Thyroid gland (tissue), 4 donors: ENCODE measurements at places on chromosomes 3 and 15. TPM values are rescaled to one million over a fixed set of nuclear protein-coding genes. Genes with fewer than 3 reads are reported as not detected.

Gene FETUB
- total RNA-seq = not detected

Gene OR4M2
- total RNA-seq = not detected

Gene CPLX3
- total RNA-seq = not detected

Gene GCSAM
- 0.40 TPM for total RNA-seq

Gene RHCG
- total RNA-seq = not detected

DNA sequence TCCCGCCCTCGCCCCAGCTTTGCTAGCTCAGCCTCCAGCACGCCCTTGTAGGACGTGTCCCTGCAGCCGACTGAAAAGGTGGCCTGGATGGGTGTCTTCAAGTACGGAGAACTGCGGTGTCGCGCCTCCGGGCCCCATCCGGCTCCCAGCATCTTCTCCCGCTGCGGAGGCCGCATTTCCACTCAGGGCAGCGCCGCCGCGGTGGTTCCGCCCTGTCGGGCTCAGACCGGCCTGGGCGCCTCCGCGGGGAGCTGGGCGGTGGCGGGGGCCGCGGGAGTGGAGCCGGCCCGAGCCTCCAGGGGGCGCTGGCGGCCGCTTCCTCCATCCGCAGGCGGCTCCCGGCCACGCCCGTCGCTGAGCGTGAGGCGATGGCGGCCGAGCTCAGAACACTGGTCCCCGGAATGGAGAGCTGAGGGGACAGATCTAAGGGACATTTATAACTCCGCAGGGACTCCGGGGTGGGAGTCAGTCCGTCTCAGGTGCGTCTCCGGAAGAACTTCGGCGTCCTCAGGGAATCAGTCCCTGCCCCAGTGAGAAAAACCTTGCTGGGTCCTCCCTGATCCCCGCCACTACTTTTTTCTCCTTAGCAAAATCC, 13.6 kb upstream of the SMCO1 start:
- no peak overlapping the region for H3K27ac ChIP-seq
- H3K4me3 ChIP-seq = no peak overlapping the region
- H3K36me3 ChIP-seq = no peaks in the 10 kb centered on the region
- H3K27me3 ChIP-seq = no peaks in the 10 kb centered on the region
- DNase-seq = peak; percentile 52

DNA sequence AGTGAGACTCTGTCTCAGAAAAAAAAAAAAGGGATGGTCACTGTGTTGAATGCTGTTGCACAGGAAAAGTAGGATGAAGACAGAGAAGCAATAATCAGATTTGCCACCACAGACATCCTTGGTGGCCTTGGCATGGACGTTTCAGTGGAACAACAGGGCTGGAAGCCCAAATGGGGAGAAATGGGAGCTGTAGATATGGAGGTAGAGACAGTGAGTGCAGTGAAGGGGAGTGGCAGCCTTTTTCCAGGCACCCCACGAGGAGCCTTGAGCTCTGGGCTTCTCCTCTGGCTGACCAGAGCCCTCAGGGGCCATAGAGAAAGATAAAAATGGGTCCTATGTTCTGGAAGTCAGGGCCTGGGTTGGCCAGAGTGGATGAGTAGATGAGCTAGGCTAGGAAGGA, 12.3 kb upstream of the DOCK3 start:
- peaks cover 17% of the 10 kb centered on the region for H3K4me1 ChIP-seq
- H3K4me3 ChIP-seq = no peak overlapping the region
- H3K27ac ChIP-seq = peak overlapping the region; percentile 66
- no peaks in the 10 kb centered on the region for H3K36me3 ChIP-seq
- DNase-seq = no peak

DNA sequence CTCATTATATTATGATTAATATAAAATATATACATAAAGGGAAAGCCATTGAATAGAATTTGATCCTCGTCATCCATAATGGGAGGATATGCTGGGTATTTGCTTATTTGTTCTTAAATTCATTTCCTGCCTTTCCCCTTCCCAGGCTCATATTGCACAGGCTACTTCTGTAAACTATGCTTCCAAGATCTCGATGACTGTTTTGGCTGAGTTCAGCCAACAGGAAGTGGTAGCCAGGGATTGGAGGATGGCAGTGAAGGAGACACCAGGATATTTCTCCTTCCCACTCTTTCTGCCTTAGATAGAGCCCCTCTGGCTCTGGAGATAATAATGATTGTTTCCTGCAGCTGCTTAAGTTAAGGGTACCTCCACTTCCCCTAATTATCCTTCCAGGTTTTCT, 44.3 kb upstream of the DYNC1LI1 start:
- no peaks in the 10 kb centered on the region for H3K27me3 ChIP-seq
- no peak overlapping the region for H3K4me3 ChIP-seq
- H3K27ac ChIP-seq = no peak overlapping the region
- no peaks in the 10 kb centered on the region for H3K4me1 ChIP-seq
- H3K36me3 ChIP-seq = no peaks in the 10 kb centered on the region

DNA sequence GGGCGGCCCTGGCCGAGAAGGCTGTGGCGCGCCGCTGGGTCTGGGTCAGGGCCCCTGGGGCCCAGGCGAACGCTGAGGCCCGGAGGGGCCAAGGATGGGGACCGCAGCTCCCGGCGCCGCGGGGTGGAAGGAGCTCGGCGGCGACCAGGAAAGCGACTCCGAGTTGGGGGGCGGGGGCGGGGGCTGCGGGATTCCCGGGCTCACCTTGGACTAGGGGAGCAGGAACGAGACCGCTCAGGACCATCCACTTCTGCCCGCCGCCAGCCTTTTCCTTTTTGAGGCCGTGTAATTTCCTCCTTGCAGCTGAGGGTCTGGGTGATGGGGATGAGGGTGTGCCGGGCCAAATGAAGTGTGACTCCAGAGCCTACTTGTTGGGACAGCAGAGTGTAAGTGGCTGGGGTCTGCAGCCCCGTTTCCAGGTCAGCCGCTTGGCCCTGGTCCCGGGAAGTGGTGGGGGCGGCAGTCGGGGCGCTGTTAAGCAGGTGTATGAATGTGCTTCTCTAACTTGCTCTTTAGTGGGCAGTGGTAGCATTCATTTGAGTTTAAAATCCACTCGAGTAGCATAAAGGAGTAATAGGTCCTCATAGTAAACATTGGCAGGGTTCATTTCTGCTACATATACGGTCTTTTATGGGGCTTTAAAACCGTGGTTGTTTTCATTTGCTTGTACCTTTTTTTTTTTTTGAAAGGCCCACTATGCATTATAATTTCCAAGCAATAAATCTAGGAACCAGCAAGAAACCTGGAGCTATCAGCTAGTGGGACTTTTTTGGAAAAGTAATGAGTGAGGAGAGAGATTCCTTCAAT, 717 bp downstream of the PXK start:
- DNase-seq = peak; percentile 73
- H3K27me3 ChIP-seq = no peaks in the 10 kb centered on the region
- peaks cover 42% of the 10 kb centered on the region for H3K4me1 ChIP-seq
- peak overlapping the region; percentile 61 for H3K4me3 ChIP-seq

DNA sequence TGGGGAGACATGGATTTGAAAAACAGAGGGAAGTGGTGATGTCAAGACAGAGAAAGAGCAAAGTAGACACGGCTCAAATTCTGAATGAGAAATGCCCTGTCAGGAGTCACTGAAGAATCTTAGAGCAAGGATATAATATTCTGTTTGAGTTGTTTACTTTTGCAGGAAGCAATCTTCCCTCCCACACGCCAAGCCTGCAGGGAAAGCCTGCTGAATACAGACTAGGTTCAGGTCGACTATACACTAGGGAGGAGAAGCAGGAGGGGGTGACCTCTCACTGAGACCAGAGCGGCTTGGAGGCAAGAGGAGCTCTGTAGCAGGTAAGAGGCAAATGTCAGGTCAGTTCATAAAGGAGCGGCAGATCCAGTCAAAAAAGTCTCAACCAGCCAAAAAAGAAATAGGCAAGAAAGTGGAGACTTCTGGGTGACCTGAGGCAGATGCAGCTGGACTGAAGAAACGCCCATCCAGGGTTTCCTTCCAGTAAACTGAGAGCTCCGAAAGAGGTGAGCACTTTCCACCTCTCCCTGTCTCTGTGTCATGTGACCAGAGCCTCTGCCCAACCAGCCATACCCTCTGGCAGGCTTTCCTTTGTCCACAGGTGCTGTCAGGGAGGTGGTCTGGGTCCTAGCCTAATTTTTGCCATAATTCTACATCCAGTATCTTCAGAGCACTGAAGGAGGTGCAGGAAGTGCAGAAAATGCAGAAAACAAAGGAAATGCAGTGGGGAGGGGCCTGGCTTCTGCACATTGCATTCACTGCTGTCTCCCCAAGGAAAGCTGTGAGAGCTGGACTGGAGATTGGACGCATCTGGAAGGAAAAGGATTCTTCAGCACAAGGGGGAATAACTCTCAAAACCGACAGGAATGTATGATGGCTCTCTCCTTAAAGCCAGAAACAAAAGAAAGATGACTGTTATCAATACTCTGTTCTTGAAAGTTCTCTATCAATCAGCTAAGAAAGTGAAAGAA, 37.8 kb upstream of the CTXND1 start:
- DNase-seq = no peak
- H3K4me1 ChIP-seq = no peaks in the 10 kb centered on the region
- no peaks in the 10 kb centered on the region for H3K27me3 ChIP-seq
- H3K36me3 ChIP-seq = no peaks in the 10 kb centered on the region
- H3K4me3 ChIP-seq = no peak overlapping the region

DNA sequence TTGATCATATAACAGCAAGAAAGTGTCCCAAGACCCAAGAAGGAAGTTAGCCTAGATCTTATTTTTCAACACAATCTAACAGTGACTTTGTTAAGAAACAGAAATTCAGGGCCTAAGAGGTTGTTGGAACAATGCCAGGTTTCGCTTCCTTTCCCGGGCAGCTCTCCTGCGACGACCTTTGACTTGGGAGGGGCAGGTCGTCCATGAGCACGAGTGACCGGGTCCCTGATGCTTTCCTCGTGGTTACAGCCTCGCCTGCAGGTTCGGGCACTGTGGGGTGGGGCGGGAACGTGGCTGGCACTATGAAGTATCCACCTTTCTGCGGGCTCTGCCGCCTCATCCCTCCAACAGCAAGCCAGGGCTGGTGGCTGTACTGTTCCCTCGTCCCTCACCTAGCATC, 90.1 kb upstream of the RGMA start:
- no peaks in the 10 kb centered on the region for H3K36me3 ChIP-seq
- peaks cover 5% of the 10 kb centered on the region for H3K4me1 ChIP-seq
- peak; percentile 16 for DNase-seq
- H3K27me3 ChIP-seq = no peaks in the 10 kb centered on the region

DNA sequence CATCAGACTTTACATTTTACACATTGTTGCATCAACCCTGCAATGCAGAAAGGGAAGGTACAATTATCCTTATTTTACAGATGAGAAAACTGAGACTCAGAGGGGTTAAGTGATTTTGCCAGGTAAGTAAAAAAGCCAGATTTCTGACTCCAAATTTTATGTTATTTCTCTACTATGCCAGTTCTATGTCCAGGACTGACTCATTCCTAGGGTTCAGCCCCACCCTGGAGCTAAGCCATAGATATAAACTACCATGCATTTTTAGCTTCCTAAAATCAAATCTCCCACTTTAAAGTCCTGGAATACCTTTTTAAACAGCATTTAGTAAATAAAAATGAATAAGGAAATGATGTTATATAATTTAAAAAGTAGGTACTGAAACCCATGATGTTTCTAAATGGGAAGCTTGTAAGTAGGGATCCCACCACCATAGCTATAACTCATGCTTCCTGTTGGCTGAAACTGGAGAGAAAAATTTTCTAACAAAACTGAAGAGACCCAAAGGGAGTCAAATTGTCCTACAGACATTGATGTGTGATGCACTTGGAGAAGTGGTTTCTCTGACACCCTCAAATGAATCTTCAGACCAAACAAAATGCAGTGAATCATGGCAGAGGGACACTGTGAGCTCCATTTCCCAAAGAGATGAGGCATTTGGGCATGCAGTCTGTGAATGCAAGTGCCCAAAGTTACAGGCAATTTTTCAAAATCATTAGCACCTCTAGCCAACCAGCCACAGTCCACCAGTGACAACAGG, 301.7 kb upstream of the UMPS start:
- no peaks in the 10 kb centered on the region for H3K4me1 ChIP-seq
- H3K27ac ChIP-seq = no peak overlapping the region
- no peaks in the 10 kb centered on the region for H3K36me3 ChIP-seq

- H3K27ac ChIP-seq = no peak overlapping the region
- H3K27me3 ChIP-seq = no peaks in the 10 kb centered on the region
- no peak for DNase-seq
- H3K4me3 ChIP-seq = no peak overlapping the region
- peaks cover 15% of the 10 kb centered on the region for H3K4me1 ChIP-seq
These were observed 2.0 kb downstream of the IFRD2 start for GRCh38 chr3:50290161-50290641.

DNA sequence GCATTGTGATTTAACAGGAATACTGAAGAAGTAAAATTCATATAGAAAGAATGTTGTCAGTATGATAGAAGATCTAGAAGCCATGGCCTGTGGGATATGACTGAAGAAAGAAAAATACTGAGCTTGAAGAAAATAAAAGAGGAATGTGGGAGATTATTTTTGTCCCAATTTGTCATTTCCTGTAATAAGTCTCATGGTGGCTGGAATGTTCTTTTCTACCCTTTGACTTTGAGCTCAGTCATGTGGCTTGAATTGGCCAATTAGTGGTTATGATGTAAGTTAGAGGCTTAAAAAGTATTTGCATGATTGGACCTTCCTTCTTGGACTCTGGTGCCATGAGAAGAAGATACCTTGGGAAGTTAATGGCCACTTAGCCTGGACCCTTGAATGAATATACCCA, 14.1 kb downstream of the APH1B start:
- peaks cover 6% of the 10 kb centered on the region for H3K4me1 ChIP-seq
- DNase-seq = no peak
- H3K4me3 ChIP-seq = no peak overlapping the region
- H3K27ac ChIP-seq = no peak overlapping the region
